Activated T-helper 1 cell treated with anti-CD3 and anti-CD28 coated beads, Interleukin-2, amount 50 U/mL, for 16 hours (primary cell): ENCODE measurements at places on chromosomes 5 and 9.

DNA sequence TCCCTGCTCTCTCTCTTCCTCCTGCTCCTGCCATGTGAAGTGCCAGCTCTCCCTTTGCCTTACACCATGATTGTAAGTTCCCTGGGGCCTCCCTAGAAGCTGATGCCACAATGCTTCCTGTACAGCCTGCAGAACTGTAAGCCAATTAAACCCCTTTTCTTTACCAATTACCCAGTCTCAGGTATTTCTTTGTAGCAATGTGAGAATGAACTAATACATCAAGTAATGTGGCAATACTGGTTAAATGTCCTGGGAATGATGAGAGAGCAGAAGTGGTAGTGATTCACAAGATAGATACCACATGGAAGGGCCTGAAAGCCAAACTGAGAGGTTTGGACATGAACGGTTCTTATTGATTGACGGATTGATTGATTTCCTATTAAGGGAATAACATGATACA, 62.6 kb upstream of the IL12B start:
- DNase-seq = no peak

GRCh38 chr9:5563886-5564285, 53.6 kb downstream of the PDCD1LG2 start:
- DNase-seq = no peak

DNA sequence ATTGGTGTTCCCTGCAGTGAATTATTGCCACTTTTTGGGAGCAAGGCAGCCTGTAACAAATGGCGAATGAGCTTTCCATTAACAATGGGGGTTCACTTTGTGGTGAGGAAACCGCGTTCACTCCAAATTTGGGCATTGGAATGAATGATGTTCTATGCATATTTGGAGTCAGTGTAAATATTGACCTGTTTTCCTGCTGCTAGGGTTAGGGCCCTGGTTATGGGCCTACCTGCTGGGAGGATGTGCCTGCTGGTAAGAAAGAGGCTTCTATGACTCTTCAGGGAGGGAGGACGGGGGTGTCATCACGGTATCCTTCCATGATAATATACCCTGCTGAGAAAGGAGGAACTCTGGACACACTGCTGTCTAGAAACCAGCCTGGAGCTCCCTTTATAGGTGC, 29.0 kb downstream of the C9orf50 start:
- DNase-seq = no peak

DNA sequence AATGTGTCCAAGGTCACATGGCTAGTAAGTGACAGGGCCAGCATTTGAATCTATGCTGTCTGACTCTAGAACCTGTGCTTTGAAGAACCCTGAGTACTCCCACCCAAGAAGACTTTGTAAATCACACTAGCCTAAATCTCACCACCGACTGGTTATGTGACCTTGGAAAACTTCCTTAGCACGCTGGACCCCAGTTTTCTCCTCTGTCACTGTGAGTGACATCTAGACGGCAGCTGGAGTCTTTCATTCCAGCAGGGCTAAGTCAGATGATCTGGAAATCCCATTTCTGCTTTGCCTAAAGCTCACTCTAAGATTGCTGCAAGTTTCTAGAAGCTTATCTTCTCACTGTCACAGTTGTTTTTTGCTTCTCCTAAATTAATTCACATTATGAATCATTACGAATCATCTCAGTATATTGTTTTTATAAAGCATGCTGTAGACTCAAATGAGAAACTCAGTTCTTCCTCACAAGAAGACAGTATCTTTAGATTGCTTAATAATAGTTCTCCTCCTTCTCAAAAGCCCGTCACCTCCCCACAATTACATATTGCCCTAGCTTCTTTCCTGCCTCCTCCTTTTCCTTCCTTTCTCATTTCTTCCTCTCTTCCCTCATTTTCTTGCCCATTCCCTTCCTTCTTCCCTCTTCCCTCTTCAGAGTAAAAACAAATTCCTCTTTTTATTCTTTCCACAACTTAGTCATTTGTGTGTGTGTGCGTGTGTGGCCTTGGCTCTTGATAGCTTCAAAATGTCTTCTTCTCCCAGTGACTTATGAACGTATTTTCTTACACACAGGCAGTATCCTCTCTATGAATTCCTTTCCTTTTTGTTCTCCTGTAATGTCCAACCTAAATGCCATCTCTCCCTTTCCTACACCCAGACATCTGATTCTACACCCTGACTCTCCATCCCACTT, 16.8 kb downstream of the ALDOB start:
- no peak for DNase-seq

GRCh38 chr9:3467593-3468219, 58.1 kb downstream of the RFX3 start:
- peak; percentile 35 for DNase-seq

- no peak for DNase-seq
Observed at GRCh38 chr5:120682851-120683250, 218.8 kb downstream of the PRR16 start.

GRCh38 chr5:159478950-159479349, 148.7 kb upstream of the IL12B start:
- DNase-seq = no peak

DNA sequence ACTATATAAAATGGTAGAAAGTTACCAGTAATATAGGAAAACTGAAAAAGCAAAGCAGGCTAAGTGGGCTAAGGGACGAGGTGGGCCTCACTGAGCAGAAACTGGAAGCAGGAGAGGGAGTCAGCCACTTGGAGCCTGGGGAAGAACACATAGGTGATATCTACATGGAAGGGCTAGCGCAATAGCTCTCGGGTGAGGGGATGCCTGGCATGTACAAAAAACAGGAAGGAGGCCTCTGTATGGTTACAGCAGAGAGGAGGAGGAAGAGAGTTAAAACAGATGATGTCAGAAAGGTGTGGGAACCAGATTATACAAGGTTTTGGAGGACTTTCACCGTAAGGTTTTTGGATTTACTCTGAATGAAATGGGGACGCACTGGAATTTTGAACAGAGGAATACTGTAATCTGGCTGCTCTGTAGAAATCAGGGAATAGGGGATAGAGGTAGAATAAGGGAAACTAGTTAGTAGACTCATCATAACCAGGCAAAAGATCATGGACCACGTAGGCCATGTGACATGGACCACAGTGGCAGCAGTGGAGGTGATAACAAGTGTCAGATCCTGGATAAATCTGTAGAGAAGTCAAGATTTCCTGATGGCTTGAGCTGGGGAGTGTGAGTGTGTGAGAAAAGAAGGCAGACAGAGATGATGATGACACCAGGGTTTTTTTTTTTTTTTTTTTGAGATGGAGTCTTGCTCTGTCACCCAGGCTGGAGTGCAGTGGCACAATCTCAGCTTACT, 52.5 kb downstream of the FNBP1 start:
- no peak for DNase-seq

DNA sequence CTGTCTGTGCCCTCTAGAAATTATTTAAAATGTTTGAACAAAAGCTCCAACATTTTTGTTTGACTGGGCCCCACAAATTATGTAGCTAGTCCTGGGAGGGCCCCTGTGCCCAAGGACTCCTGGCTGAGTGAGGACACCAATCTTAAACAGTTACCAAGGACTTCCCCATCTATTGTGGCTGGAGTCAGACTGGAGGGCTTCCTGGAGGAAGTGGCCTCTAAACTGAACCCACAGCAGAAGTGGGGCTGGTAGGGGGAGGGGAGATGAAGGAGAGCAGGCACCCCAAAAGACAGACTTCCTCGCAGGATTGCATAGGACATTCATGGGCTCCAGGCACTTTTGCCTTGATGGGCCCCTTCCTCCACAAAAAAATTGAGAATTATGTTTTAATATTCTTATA, 8.1 kb downstream of the ADAMTS13 start:
- no peak for DNase-seq

GRCh38 chr5:4015709-4016108, 420.1 kb downstream of the IRX1 start:
- DNase-seq = no peak

DNA sequence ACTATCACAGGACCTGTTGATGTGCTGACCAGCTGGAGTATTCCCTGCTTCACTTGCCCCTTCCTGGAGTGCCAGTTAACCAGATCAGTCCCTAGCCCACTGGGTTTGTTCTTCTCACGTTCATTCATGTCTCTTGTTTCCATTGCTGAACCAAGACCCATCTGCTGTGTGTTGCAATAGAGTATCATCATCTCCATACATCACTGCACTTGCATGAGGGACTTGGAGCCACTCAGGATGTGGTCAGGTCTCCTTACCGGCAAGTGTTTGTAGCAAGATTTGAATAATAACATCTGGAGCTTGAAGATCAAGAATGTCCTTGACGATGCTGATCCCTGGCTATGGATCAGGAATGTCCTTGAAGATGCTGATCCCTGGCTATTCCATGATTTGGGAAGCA, 358.6 kb downstream of the IRX1 start:
- DNase-seq = no peak

- DNase-seq = no peak
Observed at GRCh38 chr5:129461711-129462332, 1.7 kb downstream of the ADAMTS19 start.

GRCh38 chr5:136425921-136426320, 60.6 kb upstream of the TRPC7 start:
- DNase-seq = no peak

- no peak for DNase-seq
Observed at GRCh38 chr9:33403941-33404787, 1.8 kb upstream of the AQP7 start.

DNA sequence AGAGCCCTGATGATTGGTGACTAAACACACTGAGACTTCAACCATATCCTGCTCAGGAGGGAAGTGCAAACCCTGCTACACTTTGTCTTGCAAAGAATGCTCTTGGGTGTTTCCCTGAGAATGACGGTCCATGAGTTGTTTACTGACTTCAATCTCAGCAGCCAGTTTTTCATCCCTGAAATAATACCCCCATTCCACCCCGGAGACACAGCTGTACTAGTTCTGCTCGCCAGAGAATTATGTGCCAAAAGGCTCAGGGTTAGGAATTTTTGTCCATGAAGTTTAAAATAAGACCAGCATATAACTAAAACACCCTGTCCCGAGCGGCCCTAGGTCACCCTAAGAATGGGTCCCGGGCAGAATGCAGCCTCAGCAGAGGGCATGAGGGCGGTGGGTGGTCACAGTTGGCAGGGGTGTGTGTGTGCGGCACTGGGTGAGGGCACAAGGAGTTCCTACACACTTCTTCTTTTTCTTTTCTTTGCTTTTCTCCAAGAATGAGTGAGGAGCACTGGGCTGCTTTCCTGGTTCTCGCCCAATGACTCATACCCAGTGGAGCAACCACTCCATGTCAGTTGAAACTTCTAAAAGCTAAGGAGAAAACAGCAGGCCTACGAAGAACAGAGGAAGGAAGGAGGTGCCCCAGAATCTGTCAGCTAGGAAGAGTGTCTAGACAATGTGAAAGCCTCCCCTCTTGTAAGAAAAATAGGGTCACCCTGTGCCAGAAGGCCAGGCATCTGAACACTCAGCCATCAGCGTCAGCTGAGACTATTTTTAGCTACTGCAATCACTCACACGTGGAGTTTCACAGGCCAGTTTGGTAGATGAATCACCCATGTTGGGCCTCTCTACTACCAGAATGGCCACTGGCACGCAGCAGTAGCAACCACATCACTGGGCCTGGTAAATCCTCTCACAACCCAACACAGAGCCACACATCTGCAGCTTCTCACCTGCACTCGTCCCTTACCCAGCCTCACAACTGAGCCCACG, 105.9 kb downstream of the DPYSL3 start:
- no peak for DNase-seq

DNA sequence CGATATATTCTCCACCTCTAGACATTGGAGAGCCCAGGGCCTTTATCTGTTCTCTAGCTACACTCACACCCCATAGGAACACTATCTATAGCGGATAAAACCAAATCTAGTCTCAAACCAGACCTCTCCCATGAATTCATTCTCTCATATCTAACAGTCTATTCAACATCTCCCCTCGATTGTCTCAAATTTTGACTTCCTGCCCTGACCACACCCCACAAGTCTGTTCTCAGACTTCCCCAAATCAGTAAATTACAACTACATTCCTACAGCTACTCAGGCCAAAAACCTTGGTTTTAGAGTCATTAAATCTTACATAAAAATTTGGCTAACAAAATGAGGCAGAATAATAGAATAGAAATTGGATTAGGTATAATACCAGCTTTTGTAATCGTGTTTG, 12.5 kb upstream of the SLC1A3 start:
- DNase-seq = no peak

DNA sequence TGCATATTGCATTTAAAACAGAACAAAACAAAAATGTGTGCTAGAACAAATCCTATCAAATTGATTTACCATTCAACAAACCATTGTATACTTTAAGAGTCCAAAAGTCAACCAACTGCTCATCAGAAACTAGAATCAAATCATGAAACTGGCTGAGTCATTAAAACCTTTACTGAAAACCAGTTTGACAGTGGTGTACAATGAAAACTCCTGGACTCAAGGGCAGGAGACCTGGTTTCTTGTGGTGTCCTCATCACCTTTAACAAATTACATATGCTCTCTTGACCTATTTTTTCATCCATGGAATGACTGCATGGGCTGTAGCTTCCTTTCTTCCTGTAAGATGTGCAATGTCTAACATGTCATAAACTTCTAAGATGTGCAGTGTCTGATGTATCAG, 315.3 kb upstream of the SLC30A5 start:
- DNase-seq = no peak

DNA sequence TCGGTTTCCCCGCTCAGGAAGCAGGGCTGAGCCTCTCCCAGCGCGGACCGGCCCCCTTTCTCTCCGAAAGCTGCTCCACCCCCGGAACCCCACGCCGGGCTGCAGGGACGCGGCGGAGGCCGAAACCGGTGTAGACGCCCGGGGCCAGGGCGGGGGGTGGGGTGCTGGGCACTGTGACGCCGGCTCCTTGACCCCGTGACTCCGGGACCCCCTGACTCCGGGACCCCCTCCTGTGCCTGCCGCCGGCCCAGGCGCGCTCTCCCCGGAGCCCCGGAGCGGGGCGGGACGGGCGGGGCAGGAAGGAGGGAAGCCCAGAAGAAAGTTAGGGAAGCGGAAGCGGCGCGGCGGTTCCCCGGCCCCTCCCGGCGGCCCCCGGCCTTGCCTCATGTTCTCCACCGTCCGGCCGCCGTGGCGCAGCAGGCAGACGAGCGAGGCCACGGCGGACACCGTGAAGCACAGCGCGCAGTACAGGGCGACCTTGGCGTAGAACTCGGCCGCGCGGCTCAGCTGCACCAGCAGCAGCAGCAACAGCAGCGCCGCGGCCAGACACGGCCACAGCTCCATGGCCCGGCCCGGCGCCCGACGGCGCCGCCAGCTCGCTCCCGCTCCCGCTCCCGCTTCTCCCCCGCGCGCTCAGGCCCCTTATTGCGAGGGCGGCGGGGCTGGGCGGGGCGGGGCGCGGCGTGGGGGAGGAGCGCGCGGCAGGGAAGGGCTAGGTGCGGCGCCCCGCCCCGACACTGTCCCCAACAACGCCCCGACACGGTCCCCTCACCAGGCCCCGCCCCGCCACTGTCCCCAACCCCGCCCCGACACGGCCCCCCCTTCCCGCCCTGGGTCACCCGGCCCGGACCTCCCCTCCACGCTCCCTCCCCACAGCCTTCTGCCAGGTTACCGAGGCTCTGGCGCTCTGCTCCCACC, at the start of gene AGPAT2:
Gene AGPAT2 (minus strand): TSS at position 664 of the 918 bp plus-strand sequence. CDS start 100 bp downstream, at position 564.
- peak; percentile 36 for DNase-seq
